ENCODE measurements at places on chromosomes 12 and 14.

GRCh38 chr14:80549141-80549540 lies 337.8 kb upstream of the DIO2 start:
- no peak for DNase-seq

DNA sequence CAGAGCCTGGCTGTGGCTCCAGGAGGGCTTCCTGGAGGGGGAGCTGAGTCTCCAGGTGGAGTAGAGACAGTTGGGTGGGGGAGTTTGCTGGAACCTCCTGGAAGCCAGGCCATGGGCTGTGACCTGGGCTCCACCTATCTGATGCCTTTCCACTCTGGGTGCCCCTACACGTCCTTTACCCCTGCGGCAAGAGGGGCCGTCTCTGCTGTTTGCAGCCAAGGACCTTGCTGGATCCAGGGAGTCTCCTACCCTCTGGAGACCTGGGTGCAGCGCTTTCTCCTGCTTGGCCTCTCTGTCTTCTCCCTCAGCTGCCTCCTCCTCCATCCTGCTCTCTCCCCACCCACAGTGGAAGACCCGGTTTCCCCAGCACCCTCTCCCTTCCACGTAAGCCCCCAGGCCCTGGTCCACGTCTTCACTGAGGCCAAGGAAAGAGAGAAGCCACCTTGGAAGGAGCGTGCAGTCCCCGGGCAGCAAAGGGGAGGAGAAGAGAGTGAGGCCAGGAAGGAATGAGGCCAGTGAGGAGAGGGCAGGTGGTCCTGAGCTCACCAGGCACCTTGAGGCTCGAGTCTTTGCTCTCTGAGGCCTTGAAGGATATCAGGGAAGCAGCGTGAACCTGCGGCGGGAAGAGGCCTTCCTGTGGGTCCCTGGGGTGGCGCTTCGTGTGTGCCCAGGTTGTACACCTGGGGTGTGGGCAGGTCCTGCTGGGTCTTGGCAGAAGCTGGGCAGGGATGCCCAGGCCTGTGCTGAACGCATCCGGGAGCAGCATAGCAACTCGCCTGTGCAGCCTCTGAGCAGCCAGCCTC lies 294.3 kb upstream of the RTL1 start:
- DNase-seq, result no peak

DNA sequence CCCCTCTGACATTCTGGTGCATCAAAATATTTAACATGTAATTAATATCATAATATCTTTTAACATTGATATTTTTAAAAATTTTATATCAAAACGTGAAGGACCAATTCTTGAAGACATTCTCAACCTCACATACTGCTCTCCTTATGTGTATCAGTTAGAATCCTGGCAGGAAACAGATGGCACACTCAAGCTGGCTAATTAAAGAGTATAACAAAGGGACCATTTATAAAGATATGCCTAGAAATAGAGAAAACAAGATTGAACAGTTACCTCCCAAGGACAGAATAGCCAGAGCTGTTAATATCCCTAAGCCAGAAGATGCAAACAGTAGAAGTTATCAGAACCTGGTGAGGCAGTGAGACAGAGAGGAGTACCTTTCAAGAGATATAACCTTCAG lies 368.7 kb downstream of the NELL2 start:
- DNase-seq, result no peak

DNA sequence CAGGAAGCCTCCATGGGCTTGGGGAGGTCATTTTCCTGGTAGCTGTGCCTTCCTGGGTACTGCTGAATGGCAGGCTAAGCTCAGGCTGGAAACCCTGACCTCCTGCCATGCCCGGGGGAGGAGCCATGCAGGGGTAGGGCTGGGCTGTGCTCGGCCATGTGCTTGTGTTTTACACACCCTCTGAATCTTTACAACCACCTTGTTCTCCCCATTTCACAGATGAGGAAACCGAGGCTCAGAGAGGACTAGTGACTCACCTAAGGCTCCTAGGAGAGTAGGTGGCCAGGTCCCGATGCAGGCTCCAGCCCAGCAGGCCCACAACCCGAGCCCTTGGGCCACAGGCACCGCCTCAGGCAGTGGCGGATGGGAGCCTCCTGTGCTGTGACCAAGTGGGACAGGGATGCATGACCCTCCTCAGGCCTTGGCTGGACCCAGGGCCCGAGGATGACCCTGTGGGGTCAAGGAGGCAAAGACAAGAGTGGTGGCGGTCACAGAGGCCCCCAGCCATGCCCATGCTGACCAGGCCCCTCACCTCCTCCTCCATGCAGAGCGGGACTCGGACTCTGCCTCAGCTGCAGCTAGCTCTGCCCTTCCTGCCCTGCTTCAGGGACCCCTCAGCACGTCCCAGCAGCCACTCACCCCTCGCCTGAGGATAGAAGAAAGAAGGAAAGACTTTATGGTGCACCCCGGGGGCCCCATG lies 136.1 kb downstream of the CALM1 start:
- DNase-seq, result no peak

DNA sequence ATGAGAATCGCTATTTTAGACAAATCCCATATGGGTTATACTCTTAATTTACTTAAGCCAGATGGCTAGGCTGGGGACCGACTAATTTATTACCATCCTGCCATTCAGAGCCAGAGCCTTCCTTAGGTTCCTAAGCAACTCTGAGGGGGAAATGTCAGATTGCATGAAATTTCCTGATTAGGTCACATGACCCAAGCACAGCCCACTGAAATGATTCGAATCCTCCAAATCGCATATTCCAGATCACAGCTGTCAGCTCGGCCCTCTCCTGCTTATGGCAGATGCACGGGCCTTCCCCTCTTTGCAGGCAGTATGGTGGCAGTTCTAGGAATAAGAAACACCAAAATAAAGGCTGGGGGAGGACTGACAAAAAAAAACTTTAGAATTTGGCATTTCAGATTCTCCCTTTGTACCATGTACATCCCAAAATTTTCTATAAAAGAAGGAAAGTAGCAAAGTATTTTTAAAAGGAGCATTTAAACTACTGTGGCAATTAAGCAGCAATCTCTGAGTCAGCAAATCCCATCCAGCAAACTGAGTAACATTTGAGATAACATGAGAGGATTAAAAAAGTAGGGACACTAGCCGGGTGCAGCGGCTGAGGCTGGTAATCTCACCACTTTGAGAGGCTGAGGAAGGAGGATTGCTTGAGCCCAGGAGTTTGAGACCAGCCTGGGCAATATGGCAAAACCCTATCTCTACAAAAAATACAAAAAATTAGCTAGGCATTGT lies 30.5 kb upstream of the NUDT4 start:
- no peak for DNase-seq

DNA sequence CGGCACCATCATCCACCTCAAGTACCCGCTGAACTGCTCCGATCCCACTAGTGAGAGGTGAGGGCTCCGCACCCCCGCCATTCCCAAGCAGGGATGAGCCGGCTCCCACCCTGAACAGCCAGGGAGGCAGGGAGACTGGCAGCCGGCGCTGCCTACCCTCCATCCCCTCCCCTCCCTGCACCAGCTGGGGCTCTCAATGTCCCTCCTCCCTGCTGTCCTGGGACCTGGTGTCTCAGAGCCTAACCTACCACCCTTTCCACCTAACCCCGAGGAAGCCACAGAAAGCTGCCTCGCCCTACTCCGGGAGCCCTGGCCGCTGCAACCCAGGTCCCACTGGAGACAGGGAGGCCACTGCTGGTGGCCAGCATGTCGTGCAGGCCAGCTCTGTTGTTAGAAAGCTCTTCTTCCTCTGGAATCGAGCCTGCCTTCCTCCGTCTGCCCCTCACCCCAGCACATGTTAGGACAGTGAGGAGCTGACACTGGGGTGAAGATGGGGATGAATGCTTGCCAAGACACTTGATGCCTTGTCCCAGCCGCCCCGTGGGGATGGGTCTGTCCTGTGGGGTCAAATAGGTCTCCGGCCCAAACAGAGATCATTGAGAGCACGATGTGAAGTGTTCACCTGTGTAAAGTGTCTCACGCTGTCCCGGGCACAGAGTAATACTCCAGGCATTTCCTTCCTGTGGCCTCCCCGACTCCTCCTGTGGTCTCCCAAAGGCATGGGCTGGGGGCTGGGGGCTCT lies 1.1 kb downstream of the PTPN6 start:
- no peak for DNase-seq

GRCh38 chr14:90114554-90114953 lies 52.8 kb downstream of the KCNK13 start:
- no peak for DNase-seq

- DNase-seq, result no peak
Observed at GRCh38 chr12:105993766-105994555, 144.8 kb downstream of the NUAK1 start.

GRCh38 chr12:107917912-107918800 lies 143.7 kb downstream of the ASCL4 start:
- DNase-seq, result no peak

GRCh38 chr12:22799503-22799902 lies 174.5 kb downstream of the ETNK1 start:
- no peak for DNase-seq
